ENCODE measurements at places on chromosomes 16 and 17.

DNA sequence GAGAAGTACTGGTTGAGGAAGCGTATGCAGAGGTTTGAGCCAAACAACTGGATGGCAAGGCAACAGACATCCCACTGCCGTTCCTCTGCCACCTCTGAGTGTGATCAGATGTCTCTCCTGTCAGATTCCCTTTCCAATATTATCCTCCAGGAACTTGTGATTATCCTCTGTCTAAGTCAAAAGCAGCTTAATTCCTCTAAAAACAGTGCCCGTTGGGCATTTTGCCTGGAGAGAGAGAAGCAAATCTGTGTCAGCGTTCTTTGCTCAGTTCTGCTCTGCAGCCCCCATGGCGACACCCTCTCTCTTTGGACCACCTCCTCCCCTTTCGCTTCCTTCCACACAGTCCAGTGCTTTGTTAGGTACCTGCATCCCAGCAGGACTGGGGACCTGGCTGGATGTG lies 56.1 kb upstream of the TBX2 start:
- DNase-seq: no peak

DNA sequence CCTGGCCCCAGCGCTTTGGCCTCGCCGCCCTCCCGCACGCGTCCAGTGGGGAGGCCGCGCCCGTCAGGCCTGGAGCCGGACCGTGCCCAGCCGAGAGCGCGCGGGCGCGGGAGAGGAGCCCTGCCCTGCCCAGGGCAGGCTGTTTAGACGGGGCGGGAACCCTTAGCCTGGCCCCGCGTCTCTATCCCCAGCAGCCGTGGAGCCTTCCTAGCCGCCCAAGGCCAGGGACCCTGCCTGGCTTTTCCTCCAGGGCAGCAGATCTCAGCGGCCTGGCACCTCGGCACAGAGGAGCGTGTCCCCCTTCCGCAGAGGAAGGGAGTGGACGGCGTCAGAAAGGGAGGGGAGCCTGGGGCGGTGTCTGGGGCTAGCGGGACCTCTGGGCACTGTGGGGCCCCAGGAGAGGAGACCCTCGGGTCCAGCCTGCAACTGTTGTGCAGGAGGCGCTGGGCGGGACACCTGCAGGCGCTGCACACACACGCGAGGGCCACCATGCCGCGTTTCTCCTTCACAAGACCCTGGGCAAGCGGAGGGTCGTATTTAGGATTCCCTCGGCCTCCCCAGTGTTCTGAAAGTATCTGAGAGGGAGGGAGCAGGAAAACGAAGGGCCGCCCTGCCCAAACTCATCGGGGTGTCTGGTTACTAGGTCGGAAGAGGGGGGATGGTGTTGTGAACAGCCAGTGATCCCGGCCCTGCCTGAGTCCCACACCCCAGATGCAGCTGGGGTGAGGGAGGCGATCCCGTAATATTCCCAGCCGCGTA lies 2.3 kb upstream of the NPTX1 start:
- DNase-seq: no peak

DNA sequence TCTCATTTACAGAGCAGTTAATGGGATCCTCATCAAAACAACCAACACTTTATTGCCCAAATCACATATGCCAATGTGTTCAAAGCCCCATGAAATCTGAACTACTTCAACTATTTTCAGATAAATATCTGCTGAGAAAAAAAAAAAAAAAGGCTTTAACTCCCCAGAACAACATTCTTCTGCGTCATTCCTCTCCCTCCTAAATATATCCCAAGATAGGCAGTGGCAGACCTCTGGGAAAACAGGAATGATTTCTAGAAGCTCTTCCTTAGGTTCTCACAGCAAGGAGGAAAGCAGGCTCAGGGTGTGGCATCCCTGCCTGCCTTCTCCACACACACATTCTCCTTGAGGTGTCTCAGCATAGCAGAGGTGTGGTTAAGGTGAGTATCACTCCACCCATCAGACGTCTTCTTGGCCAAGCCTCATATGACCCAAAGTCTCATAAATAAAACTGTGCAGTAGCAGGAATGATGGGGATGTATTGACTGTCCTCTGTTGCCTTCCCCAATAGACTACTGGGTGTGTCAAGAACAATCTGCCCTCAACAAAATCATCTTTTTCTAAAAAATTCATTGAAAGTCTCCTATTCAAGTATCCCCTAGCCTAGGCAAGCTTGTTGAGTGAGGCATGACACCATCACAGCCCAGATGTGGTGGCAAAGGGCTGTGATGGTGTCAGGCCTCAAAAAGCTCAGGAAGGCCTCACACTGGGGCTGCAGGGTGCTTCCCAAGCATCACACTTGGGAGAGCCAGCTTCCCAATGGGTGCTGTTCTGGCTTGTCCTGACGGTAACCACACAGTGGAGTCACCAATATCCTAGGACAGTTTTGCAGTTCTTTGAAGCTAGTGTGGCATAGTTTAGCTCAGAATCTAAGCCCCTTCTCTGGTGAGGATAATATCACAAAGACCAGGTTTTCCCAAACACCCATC lies 135.4 kb upstream of the SOX9 start:
- DNase-seq: no peak

- no peak for DNase-seq
Measured at GRCh38 chr16:57732714-57733113, 2.9 kb upstream of the KATNB1 start.

DNA sequence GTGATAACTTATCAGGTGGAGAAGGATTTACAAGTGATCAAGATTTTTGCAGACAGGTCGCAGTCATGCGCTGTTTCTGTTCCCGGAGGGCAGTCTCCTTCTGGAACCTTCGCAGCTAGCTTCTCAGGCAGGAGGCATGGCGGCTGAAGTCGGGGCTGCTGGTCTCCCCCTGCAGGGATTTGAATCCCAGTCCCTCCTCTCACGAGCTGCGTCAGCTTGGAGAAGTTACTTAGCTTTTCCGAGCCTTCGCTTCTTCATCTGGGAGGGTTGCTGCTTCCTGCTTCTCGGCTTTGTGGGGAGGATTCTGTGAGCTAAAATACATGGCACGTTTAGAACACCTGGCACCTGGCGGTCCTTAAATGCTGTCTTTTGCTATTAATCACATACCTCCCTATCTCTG lies 287.8 kb upstream of the FOXF1 start:
- DNase-seq: no peak

DNA sequence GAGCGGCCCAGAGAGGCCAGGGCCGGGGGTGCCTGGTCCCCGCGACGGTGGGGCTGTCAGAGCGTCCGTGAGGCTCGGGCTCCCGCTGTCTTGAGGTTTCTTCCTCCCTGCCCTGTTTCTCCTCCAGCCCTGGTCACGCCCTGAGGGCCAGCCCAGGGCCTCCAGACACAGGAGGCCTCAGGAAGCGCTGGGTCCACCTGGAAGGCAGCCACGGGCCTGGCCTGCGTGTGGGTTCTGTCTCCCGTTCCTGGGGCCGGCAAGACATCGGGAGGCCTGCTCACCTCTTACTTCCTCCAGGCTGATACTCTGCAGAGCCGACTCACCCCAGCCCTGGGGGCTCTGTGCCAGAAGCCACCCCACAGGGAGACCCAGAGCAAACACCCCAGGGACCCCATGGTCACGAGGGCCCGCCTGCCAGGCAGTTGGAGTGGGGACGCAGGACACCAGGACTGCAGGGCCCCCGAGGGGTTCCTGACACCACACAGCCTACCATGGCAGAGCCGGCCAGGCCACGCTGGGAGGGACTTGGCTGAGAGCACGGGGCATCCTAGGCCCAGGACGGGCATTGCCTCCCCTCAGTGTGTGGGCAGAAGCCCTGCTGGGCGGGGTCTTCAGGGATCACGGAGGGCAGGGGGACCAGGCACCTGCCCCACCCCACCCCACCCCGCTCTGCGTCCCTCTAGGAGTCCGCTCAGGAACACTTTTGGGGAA lies 18.9 kb upstream of the CACNA1H start:
- no peak for DNase-seq

DNA sequence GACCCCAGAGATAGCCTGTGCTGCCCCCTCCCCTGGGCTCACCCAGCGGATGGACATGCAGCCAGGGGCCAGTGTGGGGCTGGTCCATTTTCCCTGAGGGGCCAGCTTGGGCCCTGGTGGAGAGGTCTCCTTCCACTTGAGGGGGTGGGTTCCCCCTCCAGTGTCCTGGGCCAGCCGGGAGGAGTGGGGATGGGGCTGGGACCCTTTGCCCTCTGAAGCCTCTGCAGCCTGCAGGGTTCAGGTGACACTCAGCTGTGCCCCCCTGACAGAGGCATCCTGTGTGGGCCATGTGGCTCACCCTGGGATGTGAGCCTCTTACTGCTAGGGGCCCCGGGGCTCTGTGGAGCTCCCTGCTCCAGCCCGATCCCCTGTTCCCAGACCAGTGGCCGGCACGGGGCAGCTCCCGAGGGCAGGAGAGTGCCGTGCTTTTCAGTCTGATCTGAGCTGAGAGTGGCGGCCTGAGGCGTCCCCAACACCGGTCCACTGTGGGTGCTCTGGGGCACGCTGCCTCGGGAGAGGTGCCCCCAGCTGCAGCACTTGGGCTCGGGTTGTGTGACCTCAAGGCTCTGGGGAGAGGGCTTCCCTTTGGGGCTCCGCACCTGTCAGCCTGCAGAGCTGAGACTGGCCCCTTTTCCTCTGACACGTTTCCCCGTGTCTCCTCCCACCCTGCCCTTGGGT lies 439 bp upstream of the GNG13 start:
- DNase-seq: no peak

- DNase-seq: no peak
Measured at GRCh38 chr17:50206604-50207293, 5.3 kb upstream of the COL1A1 start.

DNA sequence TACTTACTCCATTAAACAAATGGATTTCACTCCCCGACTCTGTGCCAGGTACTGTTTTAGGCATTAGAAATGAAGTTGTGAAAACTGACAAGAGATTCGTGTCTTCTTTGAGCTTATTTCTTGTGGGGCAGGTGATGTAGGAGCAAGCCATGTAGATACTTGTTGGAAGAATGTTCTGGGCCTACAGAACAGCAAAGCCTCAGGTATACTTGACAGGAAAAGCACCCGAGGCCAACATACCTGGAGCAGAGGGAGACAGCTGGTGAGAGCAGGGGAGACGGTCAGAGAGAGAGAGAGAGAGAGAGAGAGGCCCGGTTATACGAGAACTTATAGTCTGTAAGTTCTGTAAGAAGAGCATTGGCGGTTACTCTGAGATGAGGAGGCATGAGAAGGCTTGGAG lies 110.8 kb downstream of the FTO start:
- no peak for DNase-seq

GRCh38 chr17:77428749-77429368 lies 288.1 kb downstream of the SEC14L1 start:
- DNase-seq: no peak

- DNase-seq: no peak
Measured at GRCh38 chr17:60390925-60391470, 935 bp downstream of the USP32 start.

GRCh38 chr16:75491876-75492275 lies 3.4 kb downstream of the CHST6 start:
- DNase-seq: no peak

- DNase-seq: no peak
Measured at GRCh38 chr17:50484386-50485155, 5.9 kb downstream of the RSAD1 start.

GRCh38 chr17:50922721-50923405 lies 56.7 kb upstream of the TOB1 start:
- DNase-seq: no peak

DNA sequence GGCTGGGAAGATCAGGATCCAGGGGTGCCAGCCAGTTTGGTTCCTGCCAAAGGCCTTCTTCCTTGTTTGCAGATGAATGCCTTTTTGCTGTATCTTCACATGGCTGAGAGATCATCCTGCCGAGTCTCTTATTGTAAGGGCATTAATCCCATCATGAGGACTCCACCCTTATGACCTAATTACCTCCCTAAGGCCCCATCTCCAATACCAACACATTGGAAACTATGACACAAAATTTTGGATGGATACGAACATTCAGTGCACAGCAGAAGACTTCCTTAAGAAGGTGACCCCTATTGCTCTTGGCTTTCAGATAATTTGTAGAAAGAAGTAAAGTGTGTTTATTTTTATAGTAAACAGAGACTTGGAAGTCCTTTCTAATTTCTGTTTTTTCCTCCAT lies 1164.7 kb upstream of the CDH8 start:
- no peak for DNase-seq

DNA sequence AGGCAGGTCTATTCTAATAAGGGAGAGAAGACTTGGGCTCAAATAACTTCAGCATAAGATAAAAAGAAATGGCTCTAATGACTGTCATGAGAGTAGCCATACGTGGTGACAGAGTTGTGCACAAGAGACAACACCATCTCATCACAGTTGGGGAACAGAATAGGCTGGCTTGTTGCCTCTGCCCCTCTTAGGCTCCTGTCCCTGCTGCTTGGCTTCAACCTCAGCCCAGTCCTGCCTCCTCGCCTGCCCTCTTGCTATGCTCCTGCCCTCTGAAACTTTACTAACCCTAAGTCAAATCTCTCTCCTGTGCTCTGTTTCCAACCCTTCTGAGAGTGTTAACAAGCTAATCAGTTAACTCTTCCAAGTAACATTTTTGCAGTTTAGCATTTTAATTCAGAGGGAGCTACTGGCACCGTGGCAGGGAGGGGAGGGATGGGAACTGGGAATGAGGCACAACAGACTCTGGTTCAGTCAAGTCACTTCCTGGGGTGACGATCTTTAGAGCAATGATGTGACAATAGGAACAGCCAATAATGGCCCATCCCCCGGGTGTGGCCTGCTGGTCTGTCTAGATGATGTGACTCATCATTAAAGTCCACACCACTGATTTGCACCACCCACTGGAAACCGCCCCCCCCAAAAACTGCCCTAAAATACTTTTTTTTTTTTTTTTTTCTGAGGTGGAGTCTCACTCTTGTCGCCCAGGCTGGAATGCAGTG lies 35.5 kb downstream of the DNAH17 start:
- no peak for DNase-seq

- no peak for DNase-seq
Measured at GRCh38 chr16:4349332-4349731, 1.8 kb downstream of the PAM16 start.

GRCh38 chr16:1828645-1829410 lies 1.8 kb downstream of the FAHD1 start:
- no peak for DNase-seq

GRCh38 chr17:81911969-81912368 lies 770 bp upstream of the PCYT2 start:
- DNase-seq: no peak

GRCh38 chr17:56870081-56870651 lies 36.2 kb downstream of the DGKE start:
- DNase-seq: no peak

DNA sequence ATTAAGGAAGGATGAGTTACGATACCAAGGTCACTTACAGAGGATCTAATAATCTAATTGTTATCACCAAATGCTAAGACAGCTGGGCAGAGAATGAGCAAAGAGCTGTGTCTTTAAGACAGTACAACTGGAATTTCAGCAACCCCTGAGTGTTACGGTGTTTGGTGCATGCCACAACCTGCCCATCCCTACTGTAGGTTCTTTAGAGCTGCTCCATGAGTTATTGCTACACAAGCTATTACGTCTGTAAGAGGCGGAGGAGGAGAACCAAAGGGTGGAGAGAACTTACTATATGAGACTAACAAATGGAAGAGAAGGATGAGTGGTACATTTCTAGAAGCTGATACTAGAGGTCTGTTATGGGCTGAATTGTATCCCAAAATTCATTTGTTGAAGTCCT lies 14.2 kb upstream of the C17orf78 start:
- no peak for DNase-seq

- no peak for DNase-seq
Measured at GRCh38 chr16:3094289-3095027, 4.6 kb downstream of the ZSCAN10 start.

- no peak for DNase-seq
Measured at GRCh38 chr17:8944748-8945147, 20.8 kb downstream of the PIK3R5 start.

GRCh38 chr17:64146418-64147109 lies 16.6 kb upstream of the ERN1 start:
- DNase-seq: peak; percentile 15

Measured in stimulated activated CD8-positive, alpha-beta memory T cell treated with anti-CD3 and anti-CD28 coated beads, Interleukin-7, amount 100 ng/mL, for 1 hour (primary cell).